ENCODE measurements at places on chromosomes 2 and 18.
A peak's percentile ranks its signal among the peaks of the same experiment; 100 is the strongest.

- DNase-seq: no peak
Observed at GRCh38 chr2:64609942-64610281, 43.8 kb downstream of the SERTAD2 start.

DNA sequence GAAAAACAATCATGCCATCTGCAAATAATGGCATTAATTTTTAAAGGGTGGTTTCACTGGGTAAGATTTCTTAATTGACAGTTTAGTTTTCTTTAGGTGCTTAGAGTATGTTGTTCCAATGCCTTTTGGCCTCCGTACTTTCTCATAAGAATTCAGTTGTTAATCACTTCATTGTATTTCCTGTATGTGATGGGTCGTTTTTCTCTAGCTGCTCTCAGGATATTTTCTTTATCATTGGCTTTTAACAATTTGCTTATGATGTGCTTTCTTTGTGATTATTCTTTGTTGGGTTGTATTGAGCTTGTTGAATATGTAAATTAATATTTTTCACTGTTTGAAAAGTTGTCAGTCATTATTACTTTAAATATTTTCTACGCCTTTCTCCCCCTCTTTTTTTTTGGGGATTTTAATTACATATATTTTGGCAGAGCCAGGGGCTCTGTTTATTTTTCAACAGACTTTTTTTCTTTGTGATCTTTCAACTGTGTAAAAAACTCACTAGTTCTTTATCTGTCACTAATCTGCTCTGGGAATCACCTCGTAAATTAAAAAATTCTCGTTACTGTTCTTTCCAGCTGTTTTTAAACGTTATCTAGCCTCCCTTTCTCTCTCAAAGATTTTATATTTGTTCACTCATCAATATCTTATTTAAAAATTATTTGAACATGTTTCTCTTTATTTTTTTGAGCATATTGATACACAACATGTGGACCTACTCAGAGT lies 56.2 kb upstream of the IL1R1 start:
- DNase-seq: no peak

DNA sequence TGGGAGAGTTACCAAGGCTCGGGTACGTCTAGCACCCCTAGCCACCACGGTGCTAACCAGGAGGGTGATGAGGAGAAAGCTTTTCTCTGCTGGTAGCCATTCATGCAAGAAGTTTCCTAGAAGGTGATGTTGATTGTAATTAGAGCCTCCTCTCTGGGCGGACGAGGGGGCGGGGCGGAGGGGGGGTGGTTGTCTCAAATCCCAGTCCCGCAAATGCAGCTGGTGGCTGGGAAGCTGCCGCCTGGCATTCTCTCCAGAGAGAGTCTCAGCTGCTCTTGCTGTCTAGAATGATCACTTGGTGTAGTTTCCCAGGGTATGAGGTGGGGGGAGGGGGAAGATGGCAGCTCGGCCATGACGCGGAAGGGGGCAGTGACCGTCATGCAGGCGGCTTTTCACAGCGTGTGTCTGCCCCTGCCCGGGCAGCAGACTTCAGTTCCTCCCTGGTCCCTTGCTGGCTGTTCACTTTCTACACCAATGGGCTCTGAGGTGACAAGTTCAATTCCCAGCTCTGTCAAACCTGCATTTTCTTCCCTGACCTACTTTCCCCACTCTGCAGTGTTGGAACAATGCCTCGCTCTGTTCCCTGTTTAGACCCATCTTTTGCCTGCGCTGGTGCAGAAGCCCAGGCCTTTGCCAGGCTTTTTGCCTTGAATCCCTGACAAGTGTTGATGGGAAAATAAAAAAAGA lies 61.5 kb upstream of the KLF7 start:
- DNase-seq: no peak

DNA sequence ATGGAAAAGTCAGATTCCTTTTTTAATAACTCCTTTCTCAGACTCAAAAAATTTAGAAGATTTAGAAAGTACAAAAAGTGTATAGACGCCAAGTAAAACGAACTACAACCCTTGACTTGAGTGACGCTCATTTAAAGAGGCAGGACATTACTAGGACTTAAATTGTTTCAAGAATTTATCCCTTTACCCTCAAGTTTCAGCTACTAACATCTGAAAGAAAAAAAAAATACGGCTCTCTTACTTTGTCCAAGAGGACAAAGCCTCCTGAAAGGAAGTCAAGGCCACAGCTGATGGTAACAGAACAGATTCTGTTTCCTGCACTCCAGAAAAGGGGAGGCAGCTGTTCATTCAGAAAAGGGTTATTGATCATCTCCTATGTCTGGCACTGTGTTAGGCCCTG lies 57.6 kb upstream of the PKDCC start:
- no peak for DNase-seq

- no peak for DNase-seq
Observed at GRCh38 chr2:151904807-151905206, 76.6 kb upstream of the ARL5A start.

DNA sequence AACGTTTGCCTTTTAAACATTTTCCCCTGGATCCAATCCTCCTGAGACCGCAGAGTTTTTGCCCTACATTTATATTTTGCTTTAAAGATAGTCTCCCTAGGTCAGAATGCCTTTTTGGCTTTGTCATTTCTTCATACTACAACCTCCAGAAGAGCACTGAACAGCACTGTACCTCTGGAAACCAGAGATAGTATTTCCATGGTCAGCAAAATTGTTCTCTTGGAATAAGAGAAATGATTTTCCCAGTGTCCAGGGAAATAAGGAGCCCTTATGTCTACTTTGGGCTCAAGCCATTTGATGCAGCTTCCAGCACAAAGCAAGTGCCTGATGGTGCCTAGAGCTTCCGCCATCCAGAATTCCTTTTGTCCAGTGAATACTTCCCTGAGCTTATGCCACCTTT lies 75.5 kb upstream of the SP5 start:
- DNase-seq: no peak

GRCh38 chr2:6993936-6994335 lies 76.7 kb downstream of the RNF144A start:
- no peak for DNase-seq

- no peak for DNase-seq
Observed at GRCh38 chr2:228224410-228224809, 42.9 kb upstream of the SPHKAP start.

GRCh38 chr2:233686928-233687327 lies 5.2 kb downstream of the UGT1A7 start:
- DNase-seq: no peak

GRCh38 chr18:67211646-67212045 lies 304.9 kb downstream of the DSEL start:
- no peak for DNase-seq

DNA sequence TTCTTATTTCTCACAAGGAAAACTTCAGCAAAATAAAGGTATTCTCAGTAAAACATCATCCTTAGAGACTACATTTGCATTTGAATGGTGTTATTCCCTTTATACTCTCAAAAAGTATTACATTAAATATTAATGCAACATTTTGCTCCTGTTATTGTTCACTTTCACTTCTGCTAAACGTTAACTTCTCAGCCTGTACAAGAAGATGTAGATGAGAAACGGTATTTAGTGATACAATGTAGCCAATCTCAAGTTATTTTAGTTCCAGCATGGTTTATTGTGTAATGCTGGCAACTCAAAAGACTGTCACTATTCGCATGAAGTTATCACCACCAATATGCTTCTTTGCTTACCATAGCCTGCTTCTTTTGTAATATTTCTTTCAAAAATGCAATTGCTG lies 514.1 kb downstream of the CPS1 start:
- DNase-seq: no peak

DNA sequence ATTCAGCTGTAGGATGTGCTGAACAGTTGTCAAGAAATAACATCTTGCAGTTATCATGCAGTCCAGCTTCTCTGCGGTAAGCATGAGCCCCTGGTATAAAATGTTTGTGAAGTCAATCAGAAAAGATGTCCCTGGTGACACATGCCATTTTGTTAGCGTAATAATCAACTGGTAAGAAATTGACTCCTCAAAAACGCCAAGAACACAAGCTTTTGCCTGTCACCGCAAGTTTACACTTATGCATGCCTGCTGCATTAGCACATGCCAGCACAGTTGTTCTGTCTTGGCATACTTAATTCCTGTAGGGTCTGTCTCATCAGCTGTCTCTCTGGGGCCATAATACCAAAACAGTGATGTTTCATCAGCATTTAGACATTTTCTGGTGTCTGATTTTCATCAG lies 524.8 kb upstream of the DSEL start:
- DNase-seq: no peak

DNA sequence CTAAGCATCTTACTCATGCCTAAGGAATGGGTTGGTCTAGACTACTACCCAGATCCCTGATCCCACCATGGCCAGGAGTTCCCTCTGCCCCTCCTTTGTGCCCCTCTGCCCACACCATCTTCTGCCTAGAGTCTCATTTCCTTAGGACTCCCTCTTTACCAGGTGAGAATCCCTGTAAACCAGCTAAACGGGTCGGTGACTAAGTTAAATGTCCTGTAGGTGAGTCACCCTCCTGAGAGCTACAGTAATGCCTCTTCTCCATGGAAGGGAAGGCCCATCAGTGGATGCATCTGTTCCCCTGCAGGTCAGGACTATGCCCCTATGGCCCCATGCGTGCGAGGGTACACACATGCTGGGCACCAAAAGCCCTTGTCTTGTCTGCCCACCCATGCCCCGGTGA lies 25.4 kb downstream of the PTGR3 start:
- DNase-seq: peak; percentile 66

- no peak for DNase-seq
Observed at GRCh38 chr2:189293164-189293563, 113.6 kb upstream of the COL5A2 start.

DNA sequence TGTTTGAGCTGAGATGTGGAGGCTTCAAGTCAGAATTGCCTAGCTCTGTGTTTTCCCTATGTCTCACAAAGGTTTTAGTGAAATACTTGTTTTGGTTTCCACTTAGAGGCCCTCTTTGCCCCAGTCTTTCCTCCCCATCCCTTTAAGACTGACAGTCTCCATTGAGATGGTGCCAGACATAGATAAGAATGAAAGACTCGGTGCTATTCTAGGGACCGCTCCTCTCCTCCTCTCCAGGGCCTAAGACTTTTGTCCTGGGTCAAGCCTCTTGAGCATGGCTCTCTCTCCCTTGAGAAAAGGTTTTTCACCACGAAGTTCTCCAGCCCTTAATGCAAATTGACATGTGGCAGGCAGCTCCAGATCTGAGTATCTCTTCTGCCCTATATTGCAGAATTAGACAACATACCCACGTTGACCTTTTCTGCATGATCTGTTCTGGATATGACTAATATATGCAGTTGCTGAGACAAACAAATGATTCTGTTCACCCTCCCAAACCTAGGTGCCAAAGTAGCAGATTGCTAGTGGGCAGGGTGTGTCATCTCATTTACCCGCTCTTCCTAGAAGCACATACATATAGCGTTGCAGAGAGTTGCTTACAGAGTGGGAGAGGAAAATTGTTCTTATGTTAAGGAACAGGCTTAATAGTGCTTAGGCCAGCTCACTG lies 47.5 kb upstream of the ACSL3 start:
- no peak for DNase-seq

DNA sequence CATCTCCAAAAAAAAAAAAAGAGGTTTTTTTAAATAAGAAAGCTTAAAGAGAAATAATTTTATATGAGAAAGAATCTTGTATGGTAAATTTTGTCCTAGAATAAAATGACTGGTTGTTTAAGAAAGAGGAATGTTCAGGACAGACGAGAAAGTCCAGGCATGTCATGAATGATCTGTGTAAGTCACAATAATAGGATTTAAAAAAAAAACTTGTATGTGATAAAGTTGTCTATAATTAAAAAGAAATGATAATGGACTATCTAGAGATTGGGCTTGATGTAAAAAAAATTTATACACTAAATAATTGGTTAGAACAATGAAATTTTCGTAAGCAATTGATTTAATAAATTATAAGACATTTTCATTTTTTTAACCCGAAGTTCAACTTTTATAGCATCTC lies 71.7 kb upstream of the ABCA12 start:
- no peak for DNase-seq

DNA sequence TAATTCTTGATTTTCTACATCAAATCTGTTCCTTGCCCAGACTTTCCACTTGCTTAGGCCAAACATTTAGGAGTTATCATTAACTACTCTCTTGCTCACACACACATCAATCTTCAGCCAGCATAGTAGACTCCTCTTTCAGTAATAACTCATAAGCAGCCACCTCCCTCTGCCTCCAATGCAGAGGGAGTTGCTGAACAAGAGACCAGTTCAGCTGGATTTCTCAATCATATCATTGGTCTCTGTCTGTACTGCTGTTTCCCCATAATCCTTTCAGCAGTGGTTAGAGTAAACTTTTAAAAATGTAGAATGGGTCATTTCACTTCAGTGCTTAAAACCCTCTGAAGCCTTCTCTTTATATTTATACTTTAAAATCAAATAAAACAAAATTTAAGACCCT lies 112.9 kb downstream of the SLC39A10 start:
- no peak for DNase-seq

DNA sequence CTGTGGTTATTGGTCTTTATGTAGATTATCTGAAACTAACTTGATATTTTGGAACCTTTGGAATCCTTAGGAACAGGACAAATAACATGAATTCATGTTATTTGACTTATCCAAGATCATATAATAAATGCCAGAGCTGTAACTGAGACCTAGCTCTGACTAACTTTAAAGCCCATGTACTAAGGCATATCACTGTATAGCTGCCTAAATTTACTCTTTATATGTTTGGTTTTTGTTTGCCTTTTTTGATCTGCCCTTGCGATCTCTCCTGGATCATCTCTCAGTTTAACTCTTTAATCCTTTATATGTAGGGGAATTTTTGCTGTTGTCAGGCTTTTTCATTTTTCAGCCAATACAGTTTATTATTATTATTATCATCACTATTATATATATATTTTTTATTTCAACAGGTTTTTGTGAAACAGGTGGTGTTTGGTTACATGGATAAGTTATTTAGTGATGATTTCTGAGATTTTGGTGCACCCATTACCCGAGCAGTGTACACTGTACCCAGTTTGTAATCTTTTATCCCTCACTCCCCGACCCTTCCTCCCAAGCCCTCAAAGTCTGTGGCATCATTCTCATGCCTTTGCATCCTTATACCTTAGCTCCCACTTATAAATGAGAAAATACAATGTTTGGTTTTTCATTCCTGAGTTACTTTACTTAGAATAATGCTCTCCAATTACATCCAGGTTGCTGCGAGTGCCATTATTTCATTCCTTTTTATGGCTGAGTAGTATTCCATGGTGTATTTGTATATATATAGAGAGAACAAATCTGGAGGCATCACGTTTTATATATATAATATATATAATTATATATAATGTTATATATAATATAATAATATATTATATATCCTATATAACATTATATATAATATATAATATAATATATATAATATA lies 48.9 kb downstream of the APLF start:
- no peak for DNase-seq

DNA sequence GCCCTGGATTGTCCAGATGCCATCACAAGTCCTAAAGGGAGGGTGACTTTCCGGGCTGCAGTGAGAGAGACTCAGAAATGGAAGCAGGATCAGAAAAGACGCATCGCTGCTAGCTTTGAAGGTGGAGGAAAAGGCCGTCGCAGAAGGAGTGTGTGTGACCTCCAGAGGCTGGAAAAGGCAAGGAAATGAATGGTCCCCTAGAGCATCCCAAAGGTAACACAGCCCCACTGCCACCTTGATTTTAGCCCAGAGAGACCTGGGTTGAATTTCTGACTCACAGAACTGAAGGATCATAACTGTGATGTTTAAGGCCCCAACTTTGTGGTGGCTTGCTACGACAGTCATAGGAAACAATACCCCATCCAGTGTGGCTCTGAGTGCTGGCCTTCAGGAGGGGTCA lies 8.6 kb upstream of the NCK2 start:
- no peak for DNase-seq

- DNase-seq: no peak
Observed at GRCh38 chr2:37523814-37524362, 147.6 kb downstream of the CDC42EP3 start.

- DNase-seq: no peak
Observed at GRCh38 chr2:16334886-16335603, 330.6 kb downstream of the CYRIA start.

All from urothelium cell line (cell line).